ENCODE measurements at places on chromosomes 1 and 21.

DNA sequence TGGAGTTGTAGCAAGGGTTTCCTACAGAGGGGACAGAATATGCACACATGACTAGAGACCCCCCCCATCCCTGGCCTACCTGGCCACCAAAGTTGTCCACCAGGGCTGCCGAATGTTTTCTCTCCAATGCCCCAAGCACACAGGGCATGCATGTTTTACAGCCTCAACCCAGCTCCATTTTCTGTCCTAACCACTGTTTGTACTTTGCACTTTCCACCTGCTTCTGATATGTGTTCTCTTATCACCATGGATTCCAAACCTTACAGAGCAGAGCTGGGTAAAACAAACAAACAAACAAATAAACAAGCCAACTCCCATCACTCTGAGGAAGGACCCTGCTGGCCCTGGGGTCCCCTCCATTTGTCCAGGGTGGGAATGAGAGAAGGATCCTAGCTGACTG lies 27.3 kb downstream of the CLIC6 start:
- DNase-seq, result no peak

DNA sequence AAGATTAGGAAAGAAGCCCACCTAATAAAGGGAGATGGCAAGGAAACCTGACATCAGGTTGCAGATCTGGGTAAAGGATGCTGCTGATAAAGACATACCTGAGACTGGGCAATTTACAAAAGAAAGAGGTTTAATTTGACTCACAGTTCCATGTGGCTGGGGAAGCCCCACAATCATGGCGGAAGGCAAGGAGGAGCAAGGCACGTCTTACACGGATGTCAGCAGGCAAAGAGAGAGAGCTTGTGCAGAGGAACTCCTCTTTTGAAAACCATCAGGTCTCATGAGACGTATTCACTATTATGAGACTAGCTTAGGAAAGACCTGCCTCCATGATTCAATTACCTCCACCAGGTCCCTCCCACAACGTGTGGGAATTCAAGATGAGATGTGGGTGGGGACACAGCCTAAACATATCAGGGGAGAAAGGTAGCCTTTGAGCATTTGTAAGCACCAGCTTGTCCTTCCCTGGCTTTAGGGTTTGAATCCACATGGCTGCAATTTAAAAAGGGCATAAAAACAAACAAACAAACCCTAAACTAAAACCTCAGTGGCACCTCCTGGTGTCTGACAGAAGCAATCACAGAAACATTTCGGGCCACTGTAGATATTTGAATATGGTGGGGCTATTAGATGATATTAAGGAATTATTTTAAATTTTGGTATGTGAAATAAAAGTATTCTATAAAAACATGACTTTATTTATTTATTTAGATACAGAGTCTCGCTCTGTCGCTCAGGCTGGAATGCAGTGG lies 33.1 kb downstream of the SLC2A7 start:
- no peak for DNase-seq

GRCh38 chr1:178645808-178646200 lies 79.2 kb upstream of the RALGPS2 start:
- DNase-seq, result no peak

GRCh38 chr1:25245809-25246599 lies 1.2 kb downstream of the RSRP1 start:
- peak; percentile 70 for DNase-seq

DNA sequence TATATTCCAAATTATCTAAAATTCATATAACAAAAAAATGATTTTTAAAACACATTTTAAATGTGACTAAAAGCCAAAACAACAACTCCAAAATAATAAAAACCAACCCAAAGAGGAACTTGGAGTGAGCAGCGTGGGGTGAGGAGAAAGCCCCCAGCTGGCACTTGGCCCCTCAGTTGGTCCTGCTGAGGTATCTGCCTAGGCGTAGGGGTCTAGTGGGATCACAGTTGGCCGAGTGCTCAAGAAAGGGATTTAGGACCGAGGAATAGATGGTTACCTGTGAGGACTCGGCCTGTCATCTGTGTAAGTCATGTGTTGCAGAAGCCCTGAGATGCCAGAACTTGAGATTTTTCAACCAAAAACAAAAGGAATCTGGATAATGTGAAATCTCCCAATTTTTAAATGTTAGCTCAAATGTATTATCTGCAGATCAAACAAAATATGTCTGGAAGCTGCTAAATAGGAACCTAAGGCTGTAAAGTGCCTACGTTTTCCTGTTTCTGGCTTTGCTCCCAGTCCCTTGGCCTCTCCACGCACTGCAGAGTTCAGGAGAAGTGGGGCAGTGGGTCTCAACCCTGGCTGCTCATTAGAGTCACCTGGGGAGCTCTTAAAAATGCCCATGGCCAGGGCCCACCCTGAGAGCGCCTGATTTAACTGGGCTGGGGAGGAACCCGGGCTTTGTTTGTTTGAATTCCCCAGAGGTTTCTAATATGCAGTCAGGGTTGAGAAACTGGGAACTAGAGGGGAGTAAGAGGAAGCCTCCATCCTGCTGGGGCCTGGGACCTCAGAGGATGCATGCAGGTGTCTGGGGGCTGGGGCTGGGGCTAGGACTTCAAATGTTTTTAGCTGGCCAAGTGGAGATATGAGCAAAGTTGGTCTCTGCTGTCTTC lies 38.5 kb upstream of the LDLRAP1 start:
- no peak for DNase-seq

GRCh38 chr1:226424221-226425003 lies 16.5 kb upstream of the PARP1 start:
- DNase-seq, result peak; percentile 85

GRCh38 chr1:24806588-24806987 lies 61.3 kb downstream of the CLIC4 start:
- DNase-seq, result no peak

- no peak for DNase-seq
Observed at GRCh38 chr1:199522338-199522737, 505.2 kb upstream of the NR5A2 start.

DNA sequence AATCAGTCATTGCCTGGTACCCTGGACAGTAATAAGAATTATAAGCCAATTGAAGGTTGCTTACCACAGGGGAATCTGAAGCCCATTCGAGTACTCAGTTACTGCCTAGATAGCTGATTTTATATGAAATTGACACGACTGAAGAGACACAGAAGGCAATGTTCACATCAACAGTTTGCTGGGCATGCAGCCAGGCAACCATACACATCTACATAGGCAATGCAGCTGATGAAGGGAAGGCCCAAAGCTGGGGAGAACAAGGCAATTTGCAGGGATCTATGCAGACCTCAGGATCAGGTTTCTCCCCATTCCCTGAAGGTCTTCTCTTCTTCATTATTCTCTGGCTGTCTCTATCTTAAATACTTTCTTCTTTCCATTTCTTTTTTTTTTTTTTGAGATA lies 448.7 kb downstream of the PTBP2 start:
- DNase-seq, result no peak

GRCh38 chr1:115251856-115252255 lies 86.2 kb downstream of the NGF start:
- DNase-seq, result peak; percentile 75
